ENCODE measurements at places on chromosomes 4 and X. TPM values are rescaled to one million over a fixed set of nuclear protein-coding genes. Genes with fewer than 3 reads are reported as not detected.

EXOC1L gene
- total RNA-seq: not detected

GYPE gene
- total RNA-seq: not detected

SGMS2 gene
- 19.3 TPM for total RNA-seq

FOXR2 gene
- total RNA-seq: not detected

FABP2 gene
- not detected for total RNA-seq

HPGD gene
- total RNA-seq: 67.5 TPM

WAS gene
- 0.27 TPM for total RNA-seq

TRPC5OS gene
- total RNA-seq: not detected

ZNF674 gene
- total RNA-seq: 3.4 TPM

MUC7 gene
- total RNA-seq: not detected

LEF1 gene
- total RNA-seq: not detected

NLGN4X gene
- total RNA-seq: 0.04 TPM

RPS3A gene
- total RNA-seq: 1,658 TPM

ADRA2C gene
- total RNA-seq: 11.9 TPM

SMIM10 gene
- 0.10 TPM for total RNA-seq

RBM46 gene
- total RNA-seq: not detected

TGIF2LX gene
- not detected for total RNA-seq

AMBN gene
- not detected for total RNA-seq

RAB33A gene
- 0.19 TPM for total RNA-seq

DCAF16 gene
- total RNA-seq: 6.9 TPM

SOD3 gene
- not detected for total RNA-seq

CORIN gene
- not detected for total RNA-seq

MMRN1 gene
- total RNA-seq: not detected

CDKL2 gene
- total RNA-seq: 0.82 TPM

NKX3-2 gene
- total RNA-seq: 0.09 TPM

ERAS gene
- total RNA-seq: not detected

WDR17 gene
- 3.3 TPM for total RNA-seq

RELL1 gene
- 7.7 TPM for total RNA-seq

LAS1L gene
- 67.0 TPM for total RNA-seq

APOO gene
- 31.2 TPM for total RNA-seq

IL21 gene
- total RNA-seq: not detected
